ENCODE measurements at places on chromosomes 1 and 21.
A peak's percentile ranks its signal among the peaks of the same experiment; 100 is the strongest.

GRCh38 chr21:33998809-33999208, 74.6 kb upstream of the MRPS6 start:
- DNase-seq, result no peak

GRCh38 chr1:221459558-221459957, 282.3 kb downstream of the DUSP10 start:
- DNase-seq, result no peak

DNA sequence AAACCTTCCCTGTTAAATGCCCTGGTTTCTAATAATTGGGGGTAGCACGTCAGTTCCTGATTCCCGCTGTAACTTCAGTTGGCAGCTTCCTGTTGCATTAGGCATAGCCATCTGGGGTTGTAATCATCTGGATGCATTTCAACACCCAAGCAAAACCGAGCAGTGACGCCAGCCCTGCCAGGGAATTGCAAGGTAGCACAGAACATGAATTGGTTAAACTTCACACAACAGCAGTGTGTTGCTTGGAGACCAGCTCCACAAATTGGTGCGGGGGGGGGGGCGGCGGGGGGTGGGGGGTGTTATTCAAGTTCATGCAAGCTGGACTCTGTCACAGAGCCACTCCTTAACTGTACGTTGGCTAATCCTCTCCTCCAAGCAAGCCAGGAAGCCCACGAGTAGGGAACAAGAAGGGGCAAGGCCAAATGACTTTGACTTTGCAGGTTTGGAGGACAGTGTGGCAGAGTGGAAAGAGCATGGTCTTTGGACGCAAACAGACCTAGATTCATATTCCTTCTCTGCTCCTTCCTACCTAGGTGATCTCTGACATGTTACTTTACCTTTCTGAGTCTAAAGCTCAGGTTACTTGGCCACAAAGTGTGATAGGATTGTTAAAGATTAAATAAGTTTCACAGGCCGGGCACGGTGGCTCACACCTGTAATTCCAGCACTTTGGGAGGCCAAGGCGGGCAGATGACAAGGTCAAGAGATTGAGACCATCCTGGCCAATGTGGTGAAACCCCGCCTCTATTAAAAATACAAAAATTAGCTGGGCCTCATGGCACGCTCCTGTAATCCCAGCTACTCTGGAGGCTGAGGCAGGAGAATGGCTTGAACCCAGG, 4.7 kb downstream of the LAX1 start:
- peak; percentile 93 for DNase-seq

DNA sequence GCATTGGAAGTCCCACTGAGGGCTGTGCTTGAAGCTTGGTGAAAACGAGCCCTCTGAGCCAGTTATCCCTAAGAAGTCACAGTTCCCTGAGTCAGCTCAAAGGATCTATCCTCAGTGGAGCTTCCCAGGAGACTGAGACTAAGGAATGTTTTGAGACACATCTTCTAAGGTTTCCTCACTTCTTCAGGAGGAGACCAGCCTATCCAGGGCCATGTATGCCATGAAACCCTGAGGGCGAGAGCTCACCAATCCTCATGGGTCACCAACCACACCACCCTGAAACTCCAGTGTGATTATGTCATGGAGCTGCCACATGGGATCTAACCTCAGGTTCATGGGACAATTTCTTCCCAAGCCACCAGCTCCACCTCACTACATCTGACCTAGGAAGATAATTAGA, 7.6 kb upstream of the TIE1 start:
- DNase-seq, result no peak

- no peak for DNase-seq
Observed at GRCh38 chr1:203422656-203423055, 53.0 kb upstream of the PRELP start.

DNA sequence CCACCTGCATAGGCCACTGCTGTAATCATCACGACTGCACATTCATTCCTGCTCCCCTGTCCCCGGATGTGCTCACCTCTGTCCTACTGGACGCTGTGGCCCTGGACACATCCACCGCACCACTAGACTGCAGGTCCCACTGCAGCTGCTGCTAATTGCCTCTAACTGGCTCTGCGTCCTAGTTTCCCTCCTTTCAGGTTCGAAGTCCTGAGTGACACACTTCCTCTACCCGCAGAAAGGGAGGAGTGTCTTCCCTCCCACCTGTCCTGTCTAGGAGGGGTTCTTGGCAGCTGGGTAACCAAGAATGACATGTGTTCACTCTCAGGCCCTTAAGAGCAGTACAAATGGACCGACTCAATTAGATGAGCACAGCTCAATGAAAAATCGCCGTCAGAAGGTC, 40.5 kb upstream of the ITPKB start:
- DNase-seq, result no peak

DNA sequence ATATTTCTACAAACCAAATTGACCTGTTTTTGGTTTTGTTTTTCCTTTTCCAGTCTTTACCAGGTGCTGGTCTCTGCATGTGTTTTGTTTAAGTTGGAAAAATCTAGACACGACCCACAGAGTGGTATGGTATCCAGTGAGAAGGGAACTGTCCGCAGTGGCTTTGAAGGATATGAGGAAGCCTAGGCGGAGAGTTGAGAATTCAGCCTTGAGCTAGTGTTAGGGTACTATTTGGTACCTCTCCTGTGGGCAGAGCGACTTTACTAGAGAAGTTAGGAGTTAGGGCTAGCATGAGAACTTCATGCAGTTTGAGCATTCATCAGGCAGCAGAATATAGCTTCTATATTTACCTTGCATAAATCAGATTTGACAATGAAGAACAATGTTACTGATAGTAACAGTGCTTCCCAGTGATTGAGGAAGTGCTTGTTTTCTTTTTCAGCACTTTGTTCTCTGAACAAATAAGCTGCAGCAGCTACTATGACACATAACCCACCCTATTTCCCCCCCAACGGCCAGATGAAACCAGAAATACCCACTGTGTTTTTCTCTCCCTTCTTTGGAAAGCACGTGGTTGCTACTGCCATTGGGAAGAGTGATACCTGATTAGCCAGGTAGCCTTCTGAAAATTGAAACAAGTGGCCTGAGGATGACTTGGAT, 19.0 kb downstream of the MRPS6 start:
- no peak for DNase-seq

DNA sequence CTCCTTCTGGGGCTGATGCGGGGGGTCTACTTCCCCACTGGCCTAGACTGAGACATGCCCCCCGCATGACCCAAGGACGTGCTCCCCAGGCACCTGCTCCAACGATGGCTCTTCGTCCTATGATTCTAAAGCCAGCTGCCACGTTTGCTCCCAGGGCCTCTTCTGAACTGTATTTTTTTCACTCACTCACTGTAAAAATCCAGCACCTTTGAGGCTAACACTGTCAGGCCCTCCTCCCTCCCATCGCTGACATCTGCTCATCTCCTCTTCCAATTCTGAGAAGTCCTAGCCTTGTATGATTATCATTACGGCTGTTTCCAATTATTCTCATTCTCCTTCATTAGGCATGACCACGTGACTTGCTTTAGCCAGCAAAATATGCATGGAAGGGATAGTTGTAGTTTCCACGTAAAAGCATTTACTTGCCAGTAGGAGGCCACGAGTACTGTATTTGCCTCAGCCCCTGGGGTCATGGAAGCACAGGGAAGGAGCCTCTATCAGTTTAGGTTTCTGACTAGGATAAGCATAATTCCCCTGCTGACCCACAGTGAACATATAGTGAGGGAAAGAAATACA, 19.1 kb upstream of the EDN2 start:
- no peak for DNase-seq

GRCh38 chr1:215416497-215416896, 150.6 kb upstream of the KCTD3 start:
- no peak for DNase-seq

DNA sequence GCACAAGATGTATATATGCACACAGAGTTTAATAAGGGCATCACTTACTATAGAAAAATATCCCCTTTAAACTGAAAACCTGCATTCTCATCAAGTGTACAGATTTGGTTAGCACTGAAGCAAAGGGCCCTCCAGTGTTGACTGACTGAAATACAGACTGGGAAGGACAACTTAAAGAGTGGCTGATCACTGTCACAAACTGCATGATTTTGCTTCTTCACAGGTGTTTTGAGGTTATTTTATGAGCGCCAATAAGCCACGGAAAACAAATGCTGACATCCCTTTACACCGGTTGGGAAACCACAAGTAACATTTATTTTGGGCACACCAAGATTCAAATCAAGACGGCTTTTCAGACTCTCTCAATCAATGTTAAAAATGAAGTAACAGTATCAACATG, 30.9 kb upstream of the RAP1GAP start:
- DNase-seq, result no peak

GRCh38 chr21:38277501-38278131, 20.8 kb downstream of the KCNJ15 start:
- peak; percentile 94 for DNase-seq

- DNase-seq, result no peak
Observed at GRCh38 chr1:27912429-27912828, 22.4 kb upstream of the SMPDL3B start.

- DNase-seq, result no peak
Observed at GRCh38 chr1:170863621-170864020, 71.7 kb upstream of the MROH9 start.

GRCh38 chr1:165439330-165439729, 5.6 kb downstream of the RXRG start:
- DNase-seq, result no peak

DNA sequence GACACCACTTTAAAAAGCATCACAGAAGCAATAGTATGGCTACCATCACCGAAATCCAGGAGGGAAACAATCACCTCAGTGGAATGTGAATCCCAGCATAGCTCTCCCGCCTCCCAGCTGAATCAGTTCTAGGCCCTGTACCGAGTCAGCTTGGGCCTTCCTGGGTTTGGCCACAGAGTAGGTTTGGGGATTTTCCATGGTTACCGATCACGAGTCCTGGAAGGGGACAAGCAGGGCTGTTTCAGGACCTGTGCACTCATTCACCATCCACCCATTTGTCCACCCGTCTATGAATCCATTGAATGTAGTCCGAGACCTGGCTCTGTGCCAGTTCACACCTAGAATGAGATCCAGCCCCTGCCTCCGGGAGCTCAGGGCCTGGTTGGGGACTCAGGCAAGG, 94.2 kb downstream of the ARHGEF10L start:
- DNase-seq, result no peak

- DNase-seq, result peak; percentile 27
Observed at GRCh38 chr1:186689376-186689775, 9.2 kb upstream of the PTGS2 start.

Data from inflammatory macrophage (primary cell).